Thoracic aorta (tissue), 2 donors: ENCODE measurements at places on chromosomes 16 and 17.

GRCh38 chr16:81564421-81564911, 119.9 kb downstream of the CMIP start:
- no peak overlapping the region for H3K27ac ChIP-seq
- no peak for DNase-seq

DNA sequence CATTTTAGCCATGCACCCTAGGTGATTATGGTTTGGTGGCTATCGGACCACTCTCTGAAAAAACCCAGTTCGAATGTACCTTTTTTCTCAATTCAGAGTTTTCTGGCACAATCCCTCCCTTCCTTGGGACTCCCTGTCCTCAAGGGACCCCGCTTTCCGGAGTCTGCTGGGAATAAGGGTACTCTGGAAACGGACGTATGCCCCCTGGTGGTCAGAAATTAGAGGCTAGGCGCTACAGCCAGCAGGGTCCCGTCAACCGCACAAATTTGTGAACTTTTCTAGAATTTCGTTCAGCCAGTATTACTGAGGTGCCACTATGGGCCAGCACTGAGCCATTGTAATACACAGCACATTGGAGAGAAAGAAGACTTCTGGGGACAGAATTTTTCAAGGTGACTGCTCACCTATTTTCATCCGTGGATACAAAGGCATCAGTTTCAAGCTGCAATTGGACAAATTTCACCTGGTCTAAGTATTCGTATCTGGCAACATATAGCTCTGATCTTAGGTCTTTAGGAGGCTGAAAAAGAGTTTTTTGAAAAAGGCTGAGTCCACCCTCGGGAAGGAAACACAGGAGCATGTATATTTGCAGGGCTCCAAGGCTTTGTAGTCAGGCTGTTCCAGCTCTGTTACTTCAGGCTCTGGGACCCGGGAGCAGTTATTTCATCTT, 27.1 kb upstream of the CRYBA1 start:
- no peaks in the 10 kb centered on the region for H3K27me3 ChIP-seq
- DNase-seq = peak; percentile 45
- no peaks in the 10 kb centered on the region for H3K36me3 ChIP-seq

GRCh38 chr17:58184986-58185761, 7.4 kb upstream of the EPX start:
- H3K27ac ChIP-seq = no peak overlapping the region
- no peak for DNase-seq
- no peaks in the 10 kb centered on the region for H3K36me3 ChIP-seq
- H3K27me3 ChIP-seq = no peaks in the 10 kb centered on the region
- H3K4me1 ChIP-seq = no peaks in the 10 kb centered on the region

GRCh38 chr16:11076259-11077018, 132.1 kb downstream of the CLEC16A start:
- no peaks in the 10 kb centered on the region for H3K27me3 ChIP-seq
- DNase-seq = no peak
- H3K4me3 ChIP-seq = no peak overlapping the region
- H3K36me3 ChIP-seq = peaks cover 4% of the 10 kb centered on the region
- no peak overlapping the region for H3K27ac ChIP-seq
